ENCODE measurements at places on chromosomes 1 and 21.
A peak's percentile ranks its signal among the peaks of the same experiment; 100 is the strongest.

DNA sequence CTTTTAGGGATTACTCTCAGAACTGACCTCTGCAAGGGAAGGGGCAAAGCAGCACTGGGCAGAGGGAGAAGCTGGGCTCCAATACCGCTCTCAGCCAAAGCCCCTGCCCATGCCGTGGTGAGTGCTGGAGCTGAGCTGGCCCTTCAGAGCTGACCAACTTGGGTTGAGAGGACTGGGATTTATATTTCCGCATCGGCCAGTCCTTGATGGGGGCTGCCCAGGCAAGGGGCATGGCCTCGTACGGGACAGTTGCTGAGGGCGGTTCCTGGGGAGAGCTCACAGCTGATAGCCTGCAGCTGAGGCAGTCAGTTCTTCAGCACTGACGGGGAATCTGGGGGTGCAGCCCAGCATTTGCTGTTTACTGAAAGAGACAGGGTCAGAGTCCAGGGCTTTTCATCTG, 8.0 kb downstream of the HUNK start:
- no peak for DNase-seq

GRCh38 chr1:171160211-171160610, 24.9 kb upstream of the FMO2 start:
- DNase-seq, result no peak

GRCh38 chr1:244210884-244211558, 159.9 kb downstream of the ZBTB18 start:
- peak; percentile 83 for DNase-seq

DNA sequence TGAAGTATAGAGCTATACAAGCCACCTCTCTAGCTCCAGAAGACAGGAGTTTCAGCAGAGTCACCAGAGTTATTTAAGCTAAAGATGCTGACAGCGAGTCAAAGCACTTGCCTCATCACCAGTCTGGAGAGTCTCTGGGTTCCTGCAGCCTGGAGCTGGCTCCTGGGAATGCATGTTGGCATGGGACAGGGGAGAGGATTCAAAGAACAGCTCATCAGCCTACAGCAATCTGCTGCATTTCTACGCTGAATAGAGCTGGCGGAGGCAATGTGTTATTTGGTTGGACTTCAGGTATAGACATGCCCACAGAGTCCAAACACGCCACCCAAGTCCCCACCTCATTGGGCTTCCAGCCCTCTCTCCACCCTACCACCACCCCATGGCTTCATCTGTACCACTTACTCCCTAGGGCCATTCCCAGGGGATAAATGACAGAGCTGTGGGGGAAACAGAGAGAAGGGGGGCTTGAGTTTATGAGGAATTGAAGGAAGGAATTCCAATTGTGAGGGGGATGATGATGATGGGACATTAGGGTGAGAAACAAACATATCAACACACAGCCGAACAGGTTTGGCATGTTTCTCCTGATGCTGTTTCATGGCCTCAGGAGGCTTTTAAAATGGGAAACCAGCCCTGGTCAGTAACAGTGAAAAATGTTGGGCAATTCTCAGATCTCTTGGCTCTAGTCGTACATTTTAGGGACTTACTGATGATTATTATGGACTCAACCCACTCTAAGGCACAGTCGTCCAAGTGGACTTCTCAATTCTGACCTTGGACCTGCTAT, 58.4 kb downstream of the PLEKHA6 start:
- DNase-seq, result no peak

DNA sequence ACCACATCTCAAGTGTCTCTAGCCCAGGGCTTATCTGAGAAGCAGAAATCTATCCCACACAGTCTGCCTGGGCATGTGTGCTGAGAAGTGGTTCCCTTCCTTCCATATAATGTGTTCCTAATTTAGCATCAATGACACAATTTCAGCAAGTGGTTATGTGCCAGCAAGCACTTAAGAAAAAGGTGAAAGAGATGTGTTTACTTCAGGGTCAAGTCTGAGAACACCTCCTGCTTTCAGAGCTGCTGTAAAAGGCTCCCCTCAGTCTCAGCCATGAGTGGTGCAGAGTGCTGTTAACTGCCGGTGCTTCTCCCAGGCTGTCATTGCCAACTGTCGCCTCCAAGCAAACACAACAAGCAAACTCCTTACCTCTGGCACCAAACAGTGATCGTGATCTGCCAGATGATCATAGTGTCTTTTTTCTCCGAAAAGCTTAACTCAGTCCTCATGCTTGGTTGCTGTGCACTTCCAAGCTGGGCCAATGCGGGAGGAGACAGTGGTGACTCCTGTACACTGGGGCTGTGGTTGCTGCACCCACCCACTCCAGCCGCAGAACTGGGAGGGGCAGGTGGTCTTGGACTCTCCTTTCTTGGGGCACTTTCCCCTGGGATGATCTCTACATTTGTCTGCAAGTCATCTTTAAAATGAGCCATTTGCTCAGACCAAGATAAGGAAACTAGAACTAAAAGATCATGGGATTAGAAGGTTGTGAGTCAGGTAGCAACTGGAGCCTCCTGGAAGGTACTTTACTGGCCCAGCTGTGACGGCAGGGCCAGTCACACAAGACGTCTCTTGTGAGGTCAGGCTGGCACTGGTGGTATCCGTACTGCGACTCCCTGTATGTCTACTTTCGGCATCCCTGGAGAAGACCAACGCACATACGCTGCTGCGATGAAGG, 32.4 kb downstream of the ATP1A1 start:
- no peak for DNase-seq

DNA sequence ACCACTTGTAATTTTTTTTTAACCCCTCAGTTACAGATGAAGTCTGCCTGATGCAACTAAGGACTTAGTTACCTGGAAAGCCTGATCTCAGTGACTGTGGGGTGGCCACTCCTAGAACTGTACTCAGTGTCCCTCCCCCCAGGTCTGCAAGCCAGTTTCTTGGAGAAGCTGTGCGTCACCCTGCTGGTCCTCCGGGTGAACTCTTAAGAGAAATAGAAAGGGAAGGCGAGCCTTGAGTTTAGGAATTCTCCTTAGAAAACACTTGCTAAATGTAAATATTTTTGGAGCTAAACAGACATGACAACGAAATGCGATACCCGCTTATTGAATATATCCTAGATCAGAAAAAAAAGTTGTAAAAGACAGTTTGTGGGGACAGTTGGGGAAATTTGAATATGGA, 730 bp downstream of the SLC16A4 start:
- peak; percentile 37 for DNase-seq

DNA sequence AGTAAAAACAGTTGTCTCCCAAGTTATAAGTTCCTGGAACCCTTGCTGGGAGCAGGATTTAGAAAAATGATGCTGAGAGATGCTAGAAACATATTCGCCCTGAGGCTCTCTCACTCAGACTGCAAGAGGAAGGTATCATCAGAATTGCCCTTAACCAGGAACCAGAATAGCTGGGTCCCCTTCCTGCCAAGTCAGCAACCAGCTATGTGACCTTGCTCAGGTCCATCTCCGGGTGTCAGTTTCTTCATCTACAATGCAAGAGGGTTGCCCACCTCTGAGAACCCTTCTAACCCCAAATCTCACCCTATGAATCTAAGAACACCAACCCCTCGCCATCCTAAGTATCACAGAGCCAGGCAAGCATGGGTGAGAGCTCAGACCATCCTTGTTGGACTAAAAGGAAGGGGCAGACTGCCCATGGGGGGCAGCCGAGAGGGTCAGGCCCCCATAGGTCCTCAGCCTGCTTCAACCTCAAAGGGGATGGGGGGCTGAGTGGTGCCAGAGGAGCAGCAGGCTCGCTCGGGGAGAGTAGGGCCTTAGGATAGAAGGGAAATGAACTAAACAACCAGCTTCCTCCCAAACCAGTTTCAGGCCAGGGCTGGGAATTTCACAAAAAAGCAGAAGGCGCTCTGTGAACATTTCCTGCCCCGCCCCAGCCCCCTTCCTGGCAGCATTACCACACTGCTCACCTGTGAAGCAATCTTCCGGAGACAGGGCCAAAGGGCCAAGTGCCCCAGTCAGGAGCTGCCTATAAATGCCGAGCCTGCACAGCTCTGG, 390 bp upstream of the S100A9 start:
- DNase-seq, result no peak

- DNase-seq, result peak; percentile 86
Observed at GRCh38 chr1:23838401-23838866, 13.2 kb upstream of the HMGCL start.

DNA sequence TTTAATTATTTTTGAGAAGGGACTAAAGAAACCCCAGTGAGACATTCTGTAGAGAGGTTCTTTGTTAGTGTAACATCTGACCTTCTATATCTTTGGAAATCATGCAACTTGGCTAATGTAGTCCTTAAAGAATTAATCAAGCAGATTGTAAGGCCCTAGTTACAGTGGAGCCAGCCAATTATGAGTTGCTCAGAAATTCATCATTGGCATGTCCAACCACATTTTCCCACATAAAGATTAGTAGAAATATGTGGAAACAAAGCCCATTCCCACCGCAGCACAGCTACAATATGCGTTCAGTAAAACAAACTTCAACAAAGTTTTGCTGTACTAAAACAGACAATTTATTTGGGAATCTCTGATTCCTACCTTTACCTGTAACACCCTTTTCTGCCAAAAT, 27.8 kb downstream of the WNT2B start:
- no peak for DNase-seq

DNA sequence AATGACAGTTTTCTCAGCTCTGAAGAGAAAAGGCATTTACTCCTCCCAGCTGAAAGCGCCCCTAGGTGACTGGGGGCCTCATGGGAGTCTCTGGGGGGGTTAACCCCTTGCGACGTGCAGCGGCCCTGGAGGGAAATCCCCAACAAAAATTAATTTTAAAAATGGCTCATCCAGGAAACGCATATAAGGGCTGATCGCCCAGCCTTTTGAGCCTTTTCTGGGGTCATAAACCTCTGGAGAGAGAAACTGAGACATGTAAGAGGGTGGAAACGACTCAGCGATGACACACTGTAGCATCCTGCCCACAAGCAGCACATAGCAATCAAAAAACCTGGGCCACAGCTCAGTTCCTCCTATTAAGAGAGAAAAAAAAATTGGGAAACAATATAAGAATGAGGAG, 20.4 kb upstream of the HPDL start:
- DNase-seq, result no peak

GRCh38 chr1:61301824-61302657, 219.7 kb downstream of the NFIA start:
- no peak for DNase-seq

DNA sequence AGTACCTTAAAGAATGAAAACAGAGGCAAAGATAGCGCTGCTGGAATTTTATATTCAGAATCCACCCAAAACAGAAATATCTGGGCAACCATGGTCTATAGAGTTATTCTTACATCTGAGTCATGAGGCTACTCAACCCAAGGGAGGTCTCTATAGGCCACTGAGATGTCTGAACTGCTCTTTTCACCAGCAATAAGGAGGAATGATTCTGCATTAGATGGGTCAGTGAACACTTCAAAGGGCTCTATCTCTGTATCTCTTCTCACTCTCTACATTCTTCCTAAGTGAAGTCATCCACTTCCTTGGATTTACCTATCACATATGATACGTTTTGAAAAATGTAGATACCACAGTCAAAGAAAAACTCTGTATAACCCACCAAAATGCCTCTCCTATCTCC, 90.2 kb upstream of the NGF start:
- no peak for DNase-seq

- DNase-seq, result no peak
Observed at GRCh38 chr21:37202221-37203110, 64.7 kb downstream of the VPS26C start.

DNA sequence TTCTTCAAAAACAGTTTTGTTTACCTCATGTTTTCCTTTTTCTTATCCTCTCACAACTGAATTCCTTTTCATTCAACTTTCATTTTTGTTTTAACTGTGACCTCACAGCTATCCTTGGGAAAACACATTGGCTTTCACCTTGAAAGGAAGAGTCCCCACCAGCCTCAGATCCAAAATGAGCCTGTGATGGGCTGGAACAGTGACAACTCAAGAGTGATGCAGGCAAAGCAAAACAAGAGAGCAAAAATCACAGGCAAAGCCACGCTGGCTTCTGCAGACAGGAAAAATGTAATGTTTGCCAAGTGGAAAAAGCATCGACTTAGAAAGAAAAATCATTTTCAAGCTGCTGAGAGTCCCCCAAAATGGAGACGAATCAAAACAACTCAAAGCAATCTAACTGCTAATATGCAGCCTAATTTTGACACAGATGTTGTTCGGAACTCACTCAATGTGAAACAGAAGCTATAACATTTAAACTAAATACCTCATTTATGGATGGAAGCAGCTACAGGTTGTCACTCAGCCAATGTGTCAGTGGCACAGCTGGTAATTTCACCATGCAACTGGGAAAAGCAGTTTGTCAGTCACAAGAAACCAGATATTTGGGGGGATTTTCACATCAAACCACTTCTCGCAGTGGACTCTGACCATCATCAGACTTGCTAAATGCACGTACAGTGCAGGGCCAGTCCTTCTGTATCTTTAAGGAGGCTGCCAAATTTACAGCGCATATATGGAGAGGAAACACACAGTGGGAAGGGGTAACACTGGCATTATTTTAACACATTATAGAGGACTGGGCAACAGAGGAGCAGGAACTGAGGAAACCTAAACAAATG, 50.7 kb downstream of the ALG14 start:
- no peak for DNase-seq

GRCh38 chr1:231334079-231334666, 3.5 kb downstream of the EXOC8 start:
- no peak for DNase-seq

GRCh38 chr1:219717536-219717935, 104.6 kb upstream of the ZC3H11B start:
- no peak for DNase-seq

- no peak for DNase-seq
Observed at GRCh38 chr1:77406661-77407060, 124.8 kb downstream of the AK5 start.

- no peak for DNase-seq
Observed at GRCh38 chr21:39094847-39095579, 88.2 kb downstream of the PSMG1 start.

GRCh38 chr1:27961646-27962221, 2.0 kb downstream of the XKR8 start:
- peak; percentile 55 for DNase-seq

GRCh38 chr1:36151134-36151844, 2.0 kb upstream of the TRAPPC3 start:
- DNase-seq, result no peak

DNA sequence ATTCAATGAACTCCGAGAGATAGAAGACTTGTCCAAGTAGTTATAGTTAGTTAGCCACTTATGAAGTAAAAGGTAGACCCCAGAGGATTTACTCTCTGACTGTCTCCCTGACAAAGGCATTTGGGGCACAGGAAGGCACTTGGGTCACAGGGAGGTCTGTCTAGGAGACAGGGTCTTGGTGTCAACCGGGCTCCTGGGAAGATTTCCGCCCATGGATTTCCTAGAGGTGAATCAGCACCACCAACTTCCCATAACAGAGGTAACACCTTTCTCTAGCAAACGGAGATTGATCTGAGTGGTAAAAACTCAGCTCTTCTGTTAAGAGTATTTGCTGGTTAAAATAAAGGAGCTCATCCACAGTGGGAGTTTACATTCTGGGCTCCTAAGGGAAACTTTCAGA, 16.4 kb downstream of the CCN1 start:
- no peak for DNase-seq

DNA sequence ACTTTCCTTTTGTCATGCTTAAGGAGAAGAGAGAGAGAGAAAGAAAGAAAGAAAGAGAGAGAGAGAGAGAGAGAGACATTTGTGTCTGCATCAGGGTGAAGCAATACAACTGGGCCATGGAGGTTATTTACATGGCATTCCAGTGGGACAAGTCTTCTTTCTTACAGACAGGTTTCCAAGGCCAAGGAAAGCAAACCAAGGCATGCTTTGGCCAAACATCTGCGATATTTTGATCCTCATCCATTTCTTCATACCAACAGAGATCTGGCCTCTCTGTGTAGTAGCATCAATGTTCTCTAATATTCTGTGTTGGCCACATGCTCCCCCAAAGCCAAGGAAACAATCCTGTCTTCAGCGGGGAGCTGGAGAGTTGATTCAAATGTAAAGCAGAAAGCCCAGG, 292.1 kb downstream of the SETD4 start:
- no peak for DNase-seq
